Stimulated activated CD8-positive, alpha-beta memory T cell treated with anti-CD3 and anti-CD28 coated beads, Interleukin-2, amount 100 ng/mL, for 1 hour (primary cell): ENCODE measurements at places on chromosomes 7 and 10.

GRCh38 chr10:119241066-119241465 lies 33.7 kb downstream of the GRK5 start:
- DNase-seq, result no peak

DNA sequence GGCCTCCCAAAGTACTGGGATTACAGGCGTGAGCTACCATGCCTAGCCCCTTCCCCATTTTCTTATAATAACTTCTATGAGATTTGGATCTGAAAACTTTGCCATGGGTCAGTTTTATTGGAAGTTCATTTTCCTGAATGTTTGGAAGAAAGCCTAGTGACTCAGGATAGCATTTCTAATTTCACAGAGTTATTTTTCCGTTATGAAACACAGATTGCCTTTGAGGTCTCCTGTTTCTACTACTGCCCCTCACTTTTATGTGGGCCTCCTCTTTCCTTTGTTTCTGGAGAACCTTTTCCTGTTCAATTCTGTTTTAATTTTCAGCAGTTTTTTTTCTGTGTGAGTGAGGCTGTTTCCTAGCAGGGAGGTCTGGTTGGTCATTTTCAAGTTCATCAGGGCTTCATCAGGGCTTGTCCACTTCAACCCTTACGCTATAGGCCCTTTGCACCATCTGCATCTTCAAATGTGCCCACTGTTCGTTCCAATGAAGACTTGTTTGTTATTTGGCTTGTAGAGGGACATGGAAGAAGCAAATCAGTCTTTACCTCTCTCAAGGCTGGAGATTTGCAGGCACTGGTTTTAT lies 58.7 kb downstream of the BMPR1A start:
- DNase-seq, result no peak

GRCh38 chr7:6650086-6650485 lies 13.0 kb downstream of the ZNF316 start:
- DNase-seq, result no peak

- DNase-seq, result no peak
Measured at GRCh38 chr7:131583430-131583829, 27.0 kb upstream of the PODXL start.

GRCh38 chr10:1195828-1196227 lies 139.6 kb downstream of the WDR37 start:
- DNase-seq, result no peak

DNA sequence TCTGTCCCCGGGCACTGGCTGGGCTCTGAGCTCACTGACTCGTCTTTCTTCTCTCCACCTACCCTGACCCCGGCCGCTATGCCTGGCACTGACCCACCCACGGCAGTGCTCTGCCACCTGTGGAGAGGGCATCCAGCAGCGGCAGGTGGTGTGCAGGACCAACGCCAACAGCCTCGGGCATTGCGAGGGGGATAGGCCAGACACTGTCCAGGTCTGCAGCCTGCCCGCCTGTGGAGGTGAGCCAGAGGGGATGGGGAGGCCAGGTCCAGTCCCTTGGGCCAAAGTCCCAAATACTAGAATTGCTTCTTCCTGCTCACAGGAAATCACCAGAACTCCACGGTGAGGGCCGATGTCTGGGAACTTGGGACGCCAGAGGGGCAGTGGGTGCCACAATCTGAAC lies 27.3 kb downstream of the TBATA start:
- DNase-seq, result no peak
